ENCODE measurements at places on chromosomes 4 and X.

GRCh38 chrX:39636481-39636880 is 461.3 kb downstream of the BCOR start:
- no peak for DNase-seq

GRCh38 chr4:17577665-17578481 is 875 bp downstream of the LAP3 start:
- DNase-seq: no peak

GRCh38 chrX:22278375-22278774 is 5.7 kb downstream of the CBLL2 start:
- DNase-seq: no peak

DNA sequence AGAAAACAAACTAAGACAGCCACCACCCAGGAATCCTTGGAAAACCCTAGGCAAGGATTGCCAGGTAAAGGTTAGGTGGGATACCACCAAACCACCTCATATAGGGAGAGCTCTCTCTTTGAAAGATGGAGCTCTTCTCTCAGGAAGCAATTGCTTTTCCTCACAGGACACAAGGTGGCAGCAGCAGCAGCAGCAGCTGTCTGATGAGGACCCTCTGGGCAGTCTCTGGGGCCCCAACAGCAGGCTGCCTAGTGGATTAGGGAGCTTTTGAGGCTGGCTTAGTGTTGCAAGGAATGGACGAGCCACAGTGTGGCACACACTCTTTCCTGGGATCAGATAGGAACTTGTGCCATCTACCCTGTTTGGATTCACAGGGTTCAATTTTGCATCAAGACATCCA is 41.4 kb upstream of the CHRDL1 start:
- DNase-seq: no peak

DNA sequence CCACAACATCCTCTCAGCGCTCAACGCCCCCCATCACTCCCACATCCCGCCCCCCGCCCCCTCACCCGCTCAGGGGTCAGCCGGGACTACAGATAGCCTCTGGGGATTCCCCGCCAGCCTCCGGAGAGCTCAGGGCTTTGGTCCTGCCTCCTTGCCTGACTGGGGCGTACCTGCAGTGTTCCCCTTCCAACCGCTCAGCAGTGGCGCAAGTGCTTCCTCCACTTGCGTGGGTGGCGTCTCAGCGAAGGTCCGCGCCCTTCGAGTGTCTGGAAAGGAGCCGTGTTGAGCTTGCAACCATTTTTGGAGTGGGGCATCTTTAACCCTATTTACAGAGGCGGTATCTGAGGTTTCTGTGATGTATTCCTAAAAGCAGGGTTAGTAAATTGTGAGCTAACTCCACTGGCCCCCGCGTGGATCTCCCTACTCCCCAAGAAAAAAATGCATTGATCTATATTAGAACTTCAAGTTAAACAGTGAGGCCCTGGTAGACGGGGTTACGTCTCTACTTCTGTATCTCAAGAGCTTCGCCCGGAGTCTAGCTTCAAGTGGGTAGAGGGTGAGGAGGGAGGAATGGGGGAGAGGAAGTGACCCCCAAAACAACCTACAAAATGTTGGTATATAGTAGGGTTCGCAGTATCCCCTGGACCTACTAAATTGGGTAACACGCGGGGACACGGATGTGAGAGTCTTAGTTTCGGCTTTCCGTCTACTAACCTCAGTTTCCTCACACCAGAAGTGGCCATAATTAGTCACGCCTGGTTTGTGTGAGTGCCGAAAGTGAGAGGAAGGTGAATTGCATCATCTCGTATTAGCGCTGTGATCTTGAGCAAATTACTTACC is 16.1 kb downstream of the NKX3-2 start:
- DNase-seq: no peak

DNA sequence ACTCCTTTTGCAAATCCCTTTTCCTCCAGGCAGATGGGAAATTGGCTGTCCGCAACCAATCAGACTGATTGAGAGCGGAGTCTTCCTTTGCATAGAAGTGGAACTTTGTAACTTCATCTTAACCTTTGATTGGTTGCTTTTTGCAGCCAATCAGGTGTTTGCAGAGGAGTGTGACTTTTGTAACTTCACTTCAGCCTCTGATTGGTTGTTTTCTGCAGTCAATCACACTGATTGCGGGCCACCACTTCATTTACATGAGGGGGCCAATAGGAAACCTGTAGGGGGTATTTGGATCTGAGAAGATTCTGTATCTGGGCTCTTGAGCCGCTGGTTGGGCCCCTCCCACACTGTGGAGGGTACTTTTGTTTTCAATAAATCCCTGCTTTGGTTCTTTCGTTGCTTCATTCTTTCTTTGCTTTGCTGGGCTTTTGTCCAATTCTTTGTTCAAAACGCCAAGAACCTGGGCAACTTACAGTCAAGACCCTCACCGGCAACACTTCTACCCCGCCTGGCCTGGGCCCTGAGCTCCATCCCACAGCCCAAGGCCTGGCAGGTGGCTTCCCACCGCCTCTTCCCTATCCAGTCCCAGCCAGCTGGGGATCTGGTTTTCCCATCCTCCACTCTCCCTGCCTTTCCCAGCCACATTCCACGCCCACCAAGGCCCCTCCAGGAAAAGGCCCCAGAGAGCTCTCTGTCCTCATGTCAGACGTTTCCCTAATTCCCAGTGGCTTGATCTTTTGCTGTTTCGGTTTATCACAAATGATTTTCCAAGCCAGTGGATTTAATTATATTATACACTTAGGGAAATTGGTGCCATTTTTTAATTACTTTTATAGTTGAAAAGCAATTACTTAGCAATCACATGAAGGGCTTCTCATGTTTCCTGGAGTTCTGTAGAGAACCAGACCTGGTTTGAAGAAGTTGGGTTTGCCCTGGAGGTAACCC is 110.2 kb upstream of the STX18 start:
- DNase-seq: no peak

- DNase-seq: no peak
These were observed 23.1 kb downstream of the CT47C1 start for GRCh38 chrX:119095936-119096335.

DNA sequence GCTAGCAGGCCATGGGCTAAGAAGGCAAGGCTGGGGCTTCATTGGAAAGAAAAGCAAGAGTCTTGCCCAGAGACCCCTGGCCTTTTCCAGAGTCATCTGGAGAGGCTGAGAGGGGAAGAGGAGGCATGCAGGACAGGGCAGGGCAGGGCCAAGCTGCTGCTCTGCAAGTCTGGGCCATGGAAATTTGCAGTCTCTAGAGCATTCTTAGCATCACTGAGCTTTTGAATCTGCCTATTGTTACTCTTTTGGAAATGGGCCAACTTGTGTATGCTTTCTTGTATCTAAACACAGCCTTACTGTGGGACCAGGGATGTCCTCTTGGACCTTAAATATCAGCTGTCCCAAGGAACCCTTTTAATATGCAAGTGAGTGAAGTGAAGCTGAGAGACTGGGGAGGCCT is 560.5 kb downstream of the MID1IP1 start:
- no peak for DNase-seq

- no peak for DNase-seq
These were observed 35.9 kb downstream of the GRID2 start for GRCh38 chr4:92339676-92340075.

DNA sequence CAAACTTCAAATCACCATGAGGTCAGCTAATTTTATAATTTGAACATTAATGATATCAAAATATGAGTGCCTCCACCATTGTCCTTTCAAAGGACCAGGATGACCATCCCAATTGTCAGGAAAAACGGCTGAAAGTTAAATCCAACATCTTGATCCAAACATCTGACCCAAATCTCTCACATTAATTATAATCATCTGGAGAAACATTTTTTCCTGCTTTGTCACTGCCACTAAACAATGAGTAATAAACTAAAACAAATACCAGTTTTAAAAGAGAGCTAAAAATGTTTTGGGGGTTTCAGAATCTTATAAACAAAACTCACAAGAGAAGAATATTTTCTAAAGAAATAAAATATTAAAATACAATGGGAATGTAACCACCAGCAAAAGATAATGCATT is 45.7 kb upstream of the NDST4 start:
- DNase-seq: no peak

- no peak for DNase-seq
These were observed 221.5 kb downstream of the PCDH18 start for GRCh38 chr4:137310593-137311490.

- DNase-seq: no peak
These were observed 134.2 kb downstream of the EIF4E start for GRCh38 chr4:98794565-98795205.

- no peak for DNase-seq
These were observed 214.9 kb downstream of the GASK1B start for GRCh38 chr4:157957905-157958304.

GRCh38 chrX:17464194-17464593 is 89.2 kb downstream of the NHS start:
- DNase-seq: no peak

- DNase-seq: no peak
These were observed 294.0 kb downstream of the CAMK2D start for GRCh38 chr4:113467581-113467980.

- no peak for DNase-seq
These were observed 608 bp downstream of the TAF1 start for GRCh38 chrX:71366674-71367256.

DNA sequence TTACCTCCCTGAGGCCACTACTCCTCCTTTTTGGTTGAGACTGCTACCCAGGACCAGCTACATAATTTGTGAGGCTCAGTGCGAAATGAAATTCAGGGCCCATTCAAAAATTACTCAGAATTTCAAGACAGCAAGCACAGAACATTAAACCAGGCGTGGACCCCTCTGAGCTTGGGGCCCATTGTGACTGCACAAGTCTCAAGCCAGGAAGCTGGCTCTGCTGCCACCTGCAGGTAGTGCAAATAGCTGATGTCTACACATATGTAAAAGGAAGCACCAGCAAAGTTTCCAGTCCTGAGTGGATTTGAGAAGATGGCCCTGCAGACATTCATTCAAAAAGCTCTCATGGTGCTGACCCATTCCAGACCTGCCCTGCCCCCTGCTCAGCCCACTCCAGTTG is 213.4 kb upstream of the LNX1 start:
- DNase-seq: no peak

GRCh38 chr4:184591070-184591677 is 58.1 kb downstream of the CASP3 start:
- DNase-seq: no peak

All from T-helper 1 cell (primary cell).